ENCODE measurements at places on chromosomes 12 and 14.

- DNase-seq: no peak
Measured at GRCh38 chr14:66351310-66351709, 134.9 kb upstream of the CCDC196 start.

DNA sequence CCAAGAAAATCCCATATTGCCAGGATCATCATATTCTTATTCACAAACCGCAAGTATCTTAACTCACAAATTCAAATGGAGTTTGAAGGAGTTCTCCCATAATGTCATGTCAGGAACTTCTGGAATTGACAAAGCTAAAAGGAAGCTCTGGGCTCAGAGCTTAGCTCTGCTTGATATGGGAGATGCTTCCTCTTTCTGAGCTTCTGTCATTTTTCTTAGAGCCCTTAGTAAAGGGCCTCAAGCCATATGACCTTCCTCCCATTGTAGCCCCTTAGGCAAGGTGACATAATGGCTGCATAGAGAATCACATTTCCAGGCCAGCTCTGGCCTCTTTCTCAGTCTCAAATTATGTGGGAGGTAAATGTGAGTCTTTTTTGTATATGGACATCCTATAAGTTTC lies 40.9 kb downstream of the SLC4A8 start:
- DNase-seq: no peak

DNA sequence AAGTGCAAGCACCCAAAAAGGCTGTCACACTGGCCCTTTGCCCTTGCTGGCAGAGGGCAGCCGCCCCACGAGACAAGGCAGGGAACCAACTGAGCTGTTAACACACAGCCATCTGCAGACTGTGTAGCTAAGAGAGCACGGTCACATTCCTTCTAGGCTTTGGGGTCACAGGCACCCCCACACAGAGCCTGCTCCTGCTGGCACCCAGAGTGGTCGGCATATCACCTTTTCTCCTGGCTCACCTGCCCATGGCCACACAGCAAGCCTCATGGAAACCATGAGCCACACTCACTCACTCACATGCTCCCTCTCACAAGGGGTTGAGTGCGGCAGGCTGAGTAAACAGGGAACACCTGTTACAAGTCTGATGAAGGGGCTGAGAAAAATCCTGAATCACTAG lies 214.5 kb downstream of the PCNX1 start:
- no peak for DNase-seq

DNA sequence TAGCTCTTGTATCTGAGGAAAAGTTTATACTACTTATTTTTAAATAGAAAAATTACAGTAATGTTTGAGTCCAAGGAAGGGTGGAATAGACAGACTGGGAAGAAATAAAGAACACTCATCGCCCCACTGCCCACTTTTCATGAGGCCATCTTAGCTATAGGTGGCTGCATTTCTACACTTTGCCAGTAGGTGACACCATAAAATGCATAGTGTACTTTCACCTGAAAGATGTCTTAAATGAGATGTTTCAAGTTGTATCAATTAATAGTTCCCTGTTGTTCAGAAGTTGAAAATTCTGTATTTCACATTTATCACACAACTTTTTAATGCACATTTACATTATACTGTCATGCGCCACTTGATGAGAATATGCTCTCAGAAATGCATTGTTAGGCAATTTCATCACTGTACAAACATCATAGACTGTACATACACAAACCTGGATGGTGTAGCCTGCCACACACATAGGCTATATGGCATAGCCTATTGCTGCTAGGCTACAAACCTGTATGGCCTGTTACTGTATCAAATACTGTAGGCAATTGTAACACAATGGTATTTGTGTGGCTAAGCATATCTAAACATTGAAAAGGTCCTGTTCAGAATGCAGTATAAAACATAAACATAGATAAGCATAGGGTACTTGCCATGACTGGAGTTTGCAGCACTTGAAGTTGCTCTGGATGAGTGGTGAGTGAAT lies 27.6 kb downstream of the PMCH start:
- DNase-seq: peak; percentile 19

All from CD4-positive, alpha-beta T cell treated with Interleukin-1 beta for 1 hour (primary cell).